ENCODE measurements at places on chromosomes 6 and 20.
A peak's percentile ranks its signal among the peaks of the same experiment; 100 is the strongest.

DNA sequence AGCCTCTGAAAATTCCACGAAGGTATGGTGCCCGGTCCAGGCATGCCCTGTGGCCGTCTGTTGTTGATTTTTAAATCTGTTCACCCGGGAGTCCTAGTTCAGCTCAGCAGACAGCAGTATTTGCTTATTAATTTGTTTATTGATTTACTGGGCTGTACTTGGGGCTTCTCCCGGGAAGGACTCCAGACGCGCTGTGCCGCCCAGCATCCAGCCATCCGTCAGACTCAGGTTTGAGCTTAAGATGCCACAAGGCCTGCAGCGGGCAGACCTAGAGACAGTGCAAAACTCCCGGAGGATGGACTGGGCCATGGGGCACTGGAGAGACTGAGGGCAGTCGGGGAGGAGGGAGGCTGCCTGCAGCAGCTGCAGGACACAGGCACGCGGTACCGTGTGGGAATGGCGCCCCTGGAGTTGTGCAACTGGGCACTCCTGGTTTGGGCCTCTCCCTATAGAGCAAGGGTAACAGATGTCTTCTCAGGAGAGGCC is 17.3 kb upstream of the CCDC167 start:
- peaks cover 30% of the 10 kb centered on the region for H3K36me3 ChIP-seq
- peaks cover 86% of the 10 kb centered on the region for H3K4me1 ChIP-seq
- no peak for DNase-seq
- H3K4me3 ChIP-seq = peak overlapping the region; percentile 79

DNA sequence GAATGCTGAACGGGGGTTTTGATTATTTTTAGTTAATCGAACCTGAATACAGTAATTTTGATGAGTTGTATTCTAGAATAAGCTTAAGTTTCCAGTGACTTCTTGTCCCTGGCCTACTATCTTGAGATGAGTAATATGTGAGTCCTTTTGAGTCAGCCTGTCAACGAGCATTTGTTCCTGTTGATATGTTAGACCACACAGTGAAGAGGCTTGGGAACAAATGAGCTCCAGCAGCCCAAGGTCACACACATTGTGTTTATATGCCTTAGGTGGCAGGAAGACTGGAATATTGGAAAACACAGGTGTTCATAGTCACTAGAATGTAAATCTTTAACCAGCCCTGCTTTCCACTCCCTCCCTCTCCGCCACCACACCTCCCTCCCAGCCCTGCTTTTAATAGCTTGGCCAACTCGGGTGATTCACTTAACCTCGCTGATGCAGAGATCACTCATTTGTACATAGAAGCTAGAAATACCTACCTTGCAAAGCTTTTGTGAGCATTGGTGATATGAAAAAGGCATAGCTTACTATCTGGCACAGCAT is 9.1 kb downstream of the SMPDL3A start:
- H3K4me3 ChIP-seq = no peak overlapping the region
- no peak for DNase-seq
- H3K4me1 ChIP-seq = no peaks in the 10 kb centered on the region
- H3K36me3 ChIP-seq = peaks cover 3% of the 10 kb centered on the region
- no peaks in the 10 kb centered on the region for H3K27me3 ChIP-seq

DNA sequence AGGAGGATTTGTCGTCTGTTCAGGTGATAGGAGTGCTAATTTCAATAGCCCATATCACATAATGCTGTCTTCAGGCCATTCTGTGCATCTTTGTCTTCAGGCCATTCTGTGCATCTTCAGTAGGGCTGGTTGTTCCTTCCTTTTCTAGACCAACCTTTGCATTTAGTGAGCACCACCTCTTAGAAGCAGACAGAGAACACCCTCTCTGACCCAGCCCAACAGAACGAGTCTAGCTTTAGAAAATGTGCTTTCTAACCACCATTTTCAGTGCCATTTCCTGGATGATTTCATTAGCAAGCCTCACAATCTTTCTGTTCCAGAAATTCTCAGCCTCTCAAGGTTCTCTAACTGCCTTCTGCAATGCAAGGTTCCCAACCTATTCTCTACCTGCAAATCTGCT is 215.3 kb upstream of the KCNQ5 start:
- H3K27me3 ChIP-seq = peaks cover 28% of the 10 kb centered on the region
- DNase-seq = no peak
- no peak overlapping the region for H3K27ac ChIP-seq
- no peaks in the 10 kb centered on the region for H3K4me1 ChIP-seq

GRCh38 chr6:132320007-132320406 is 81.3 kb downstream of the MOXD1 start:
- no peak for DNase-seq
- no peaks in the 10 kb centered on the region for H3K36me3 ChIP-seq
- no peaks in the 10 kb centered on the region for H3K4me1 ChIP-seq
- peaks cover 20% of the 10 kb centered on the region for H3K27me3 ChIP-seq

- H3K4me3 ChIP-seq = no peak overlapping the region
- peaks cover 16% of the 10 kb centered on the region for H3K27me3 ChIP-seq
Observed at GRCh38 chr6:36355819-36356218, 19.1 kb upstream of the BNIP5 start.

GRCh38 chr6:119871520-119871919 is 522.0 kb upstream of the MAN1A1 start:
- no peaks in the 10 kb centered on the region for H3K36me3 ChIP-seq
- H3K4me3 ChIP-seq = no peak overlapping the region
- no peak for DNase-seq
- no peaks in the 10 kb centered on the region for H3K4me1 ChIP-seq

DNA sequence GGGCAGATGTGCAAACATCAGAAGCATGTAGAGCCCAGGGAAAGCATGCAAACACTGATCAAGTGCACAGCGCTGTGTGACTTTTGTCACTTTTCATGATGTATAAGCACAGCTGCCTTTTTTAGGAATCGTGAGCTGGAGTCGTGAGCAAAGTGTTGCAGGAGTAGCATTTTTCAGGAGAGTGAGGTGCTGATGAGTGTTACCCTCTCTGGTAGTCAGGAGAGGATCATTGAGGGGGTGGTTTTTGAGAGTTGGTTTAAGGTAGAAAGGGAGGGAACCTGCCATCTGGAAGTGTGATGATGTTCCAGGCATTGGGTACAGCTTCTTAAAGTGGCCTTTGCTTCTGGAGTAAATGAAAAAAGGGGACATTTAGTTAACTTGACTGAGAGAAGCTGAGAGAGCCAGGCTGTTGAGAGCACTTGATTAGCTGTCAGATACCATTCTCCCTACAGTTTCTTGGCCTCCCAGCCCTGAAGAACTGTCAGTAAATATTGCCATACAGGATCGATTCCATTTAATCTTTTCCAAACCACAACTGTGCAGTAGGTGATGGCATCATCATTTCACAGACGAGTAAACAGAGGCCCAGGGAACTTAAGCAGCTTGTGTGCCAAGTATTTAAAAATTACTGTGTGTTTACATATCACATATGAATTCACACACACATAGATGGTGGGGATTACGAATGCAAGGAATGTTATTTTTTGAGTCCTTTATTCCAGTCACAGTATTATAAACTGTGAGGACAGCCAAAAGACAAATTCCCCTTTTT is 28.9 kb downstream of the TPD52L1 start:
- no peaks in the 10 kb centered on the region for H3K4me1 ChIP-seq
- H3K27ac ChIP-seq = no peak overlapping the region
- H3K4me3 ChIP-seq = no peak overlapping the region
- peaks cover 75% of the 10 kb centered on the region for H3K27me3 ChIP-seq

DNA sequence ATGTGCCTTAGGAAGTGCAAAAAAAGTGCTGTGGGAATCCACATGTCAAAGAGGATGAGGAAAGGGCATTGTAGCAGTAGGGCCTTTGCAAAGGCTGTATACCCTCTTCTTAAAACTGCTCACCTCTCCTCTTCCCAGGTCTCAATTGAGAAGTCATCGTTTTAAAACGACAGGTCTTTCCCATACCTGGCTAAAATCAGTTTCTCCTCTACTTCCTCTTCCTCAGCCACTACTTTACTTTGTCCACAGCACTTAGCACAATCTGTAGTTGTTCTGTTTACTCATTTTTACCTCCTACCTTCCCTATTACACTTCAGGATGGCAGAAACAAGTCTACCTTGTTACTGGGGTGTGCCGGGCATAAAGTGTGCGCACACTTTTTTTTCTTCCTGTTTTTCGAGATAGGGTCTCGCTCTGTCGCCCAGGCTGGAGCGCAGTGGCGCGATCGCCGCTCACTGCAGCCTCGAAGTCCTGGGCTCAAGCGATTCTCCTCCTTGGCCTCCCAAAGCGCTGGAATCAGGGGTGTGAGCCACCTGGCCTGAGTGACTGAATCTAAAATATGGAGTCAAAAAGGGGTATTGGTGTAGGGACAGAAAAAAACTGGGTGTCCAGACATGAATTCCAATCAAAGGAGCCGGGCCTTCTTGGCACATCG is 9.8 kb upstream of the ELOVL5 start:
- peaks cover 19% of the 10 kb centered on the region for H3K36me3 ChIP-seq
- no peaks in the 10 kb centered on the region for H3K27me3 ChIP-seq
- peak overlapping the region; percentile 97 for H3K27ac ChIP-seq
- H3K4me1 ChIP-seq = peaks cover 41% of the 10 kb centered on the region
- no peak for DNase-seq

- H3K27me3 ChIP-seq = peaks cover 17% of the 10 kb centered on the region
- no peaks in the 10 kb centered on the region for H3K4me1 ChIP-seq
- peaks cover 2% of the 10 kb centered on the region for H3K36me3 ChIP-seq
- H3K27ac ChIP-seq = no peak overlapping the region
Observed at GRCh38 chr6:155411154-155412052, 44.2 kb downstream of the NOX3 start.

All from central memory CD8-positive, alpha-beta T cell (primary cell).